ENCODE measurements at places on chromosomes 3 and 15.

DNA sequence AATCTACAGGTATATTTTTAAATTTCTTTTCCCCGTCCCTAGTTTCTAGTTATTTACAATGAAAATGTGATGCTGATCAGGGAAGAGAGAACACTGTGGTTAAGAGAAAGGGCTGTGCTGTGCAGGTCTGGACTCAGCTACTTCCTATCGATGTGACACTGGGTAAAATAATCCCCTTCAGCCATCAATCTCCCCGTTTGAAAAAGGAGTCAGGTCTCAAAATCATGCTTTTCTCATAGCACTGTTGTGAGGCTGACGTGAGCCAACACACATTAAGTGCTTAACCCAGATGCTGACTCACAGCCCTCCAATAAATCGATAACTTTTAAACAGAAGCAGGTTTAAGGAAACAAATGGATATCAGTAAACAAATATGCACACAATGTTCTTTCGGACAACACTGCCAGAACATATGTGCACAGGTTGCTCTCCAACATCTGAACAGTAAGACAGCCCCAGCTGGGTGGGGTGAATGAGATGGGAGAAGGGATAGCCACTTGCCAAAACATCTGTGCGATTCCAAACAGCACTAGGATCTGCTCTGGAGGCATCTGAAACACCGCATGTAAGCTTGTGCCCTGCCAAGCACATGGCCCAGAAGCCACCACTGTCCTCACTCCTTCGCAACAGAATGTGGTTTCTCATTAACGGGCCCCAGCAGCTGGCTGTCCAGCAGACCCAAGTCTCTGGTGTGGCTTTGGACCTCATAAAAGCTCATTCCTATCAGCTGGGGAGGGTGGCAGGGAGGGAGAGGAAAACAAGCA lies 143.2 kb upstream of the PRICKLE2 start:
- H3K36me3 ChIP-seq, result no peaks in the 10 kb centered on the region
- no peak for DNase-seq
- no peaks in the 10 kb centered on the region for H3K4me1 ChIP-seq

- no peaks in the 10 kb centered on the region for H3K27me3 ChIP-seq
- no peak overlapping the region for H3K27ac ChIP-seq
- H3K4me3 ChIP-seq, result no peak overlapping the region
- no peaks in the 10 kb centered on the region for H3K36me3 ChIP-seq
- H3K4me1 ChIP-seq, result peaks cover 18% of the 10 kb centered on the region
- DNase-seq, result no peak
Measured at GRCh38 chr3:189170559-189170958, 1.2 kb upstream of the TPRG1 start.

DNA sequence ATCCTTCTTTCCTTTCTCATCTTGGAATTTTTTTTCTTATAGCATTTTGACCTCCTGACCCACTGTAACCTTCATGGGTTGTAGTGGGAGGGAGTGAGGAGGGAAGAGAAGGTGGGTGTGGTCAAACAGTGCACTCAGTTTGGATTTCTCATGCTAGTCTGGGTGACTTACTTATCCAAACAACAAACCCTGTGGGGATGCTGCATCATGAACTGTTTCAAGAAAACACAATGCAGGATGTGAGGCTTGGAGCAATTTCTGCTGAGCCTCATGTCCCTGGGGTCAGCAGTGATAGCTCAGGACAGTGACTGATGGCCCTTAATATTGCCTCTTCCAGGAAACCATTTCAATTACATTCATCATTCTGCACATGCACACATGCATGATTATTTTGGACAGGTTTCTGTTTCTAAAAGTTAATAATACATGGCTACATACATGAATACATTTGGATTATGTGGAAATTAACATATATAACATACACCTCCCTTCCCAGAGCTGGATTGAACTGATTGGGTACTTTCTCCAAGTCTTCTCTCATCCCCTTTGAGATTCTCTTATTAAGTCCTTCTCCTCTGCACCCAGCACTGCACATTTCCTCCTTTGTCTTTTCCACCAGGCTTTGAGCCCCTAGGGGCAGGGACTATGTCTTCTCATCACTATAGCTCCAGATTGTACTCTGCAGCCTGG lies 61.2 kb downstream of the ADAMTSL3 start:
- no peak overlapping the region for H3K27ac ChIP-seq
- no peaks in the 10 kb centered on the region for H3K36me3 ChIP-seq
- DNase-seq, result no peak
- no peak overlapping the region for H3K4me3 ChIP-seq
- no peaks in the 10 kb centered on the region for H3K4me1 ChIP-seq
- H3K27me3 ChIP-seq, result peaks cover 6% of the 10 kb centered on the region

GRCh38 chr15:66852064-66852905 lies 150.2 kb downstream of the SMAD6 start:
- no peaks in the 10 kb centered on the region for H3K36me3 ChIP-seq
- DNase-seq, result no peak
- no peak overlapping the region for H3K27ac ChIP-seq

DNA sequence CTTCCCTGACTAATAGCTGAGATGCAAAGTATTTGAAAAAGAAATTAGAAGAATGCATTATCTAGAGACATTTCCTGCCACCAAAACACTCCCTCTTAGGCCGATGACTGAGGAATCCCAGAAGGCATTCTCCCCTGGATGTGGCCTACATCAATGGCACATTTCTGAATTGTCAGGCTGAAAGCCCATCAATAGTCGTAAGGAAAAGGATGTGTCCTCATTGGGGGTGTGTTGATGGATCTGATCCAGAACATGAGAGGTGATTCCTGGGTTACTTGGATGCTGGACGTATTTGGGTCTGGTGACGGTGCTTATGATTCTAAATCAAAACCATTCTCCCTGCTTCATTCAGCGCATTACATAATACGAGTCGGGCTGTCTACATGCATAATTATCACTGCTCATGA lies 216.9 kb upstream of the CDIN1 start:
- no peak overlapping the region for H3K4me3 ChIP-seq
- H3K27me3 ChIP-seq, result no peaks in the 10 kb centered on the region
- H3K36me3 ChIP-seq, result no peaks in the 10 kb centered on the region
- no peak overlapping the region for H3K27ac ChIP-seq
- no peaks in the 10 kb centered on the region for H3K4me1 ChIP-seq

GRCh38 chr15:34279368-34279767 lies 54.6 kb downstream of the EMC4 start:
- no peaks in the 10 kb centered on the region for H3K27me3 ChIP-seq
- H3K36me3 ChIP-seq, result peaks cover 4% of the 10 kb centered on the region
- H3K4me3 ChIP-seq, result no peak overlapping the region
- no peak for DNase-seq

GRCh38 chr3:114973536-114973935 lies 173.6 kb downstream of the ZBTB20 start:
- no peak overlapping the region for H3K27ac ChIP-seq
- H3K36me3 ChIP-seq, result peaks cover 10% of the 10 kb centered on the region
- no peak overlapping the region for H3K4me3 ChIP-seq
- no peaks in the 10 kb centered on the region for H3K27me3 ChIP-seq
- no peaks in the 10 kb centered on the region for H3K4me1 ChIP-seq
- no peak for DNase-seq

DNA sequence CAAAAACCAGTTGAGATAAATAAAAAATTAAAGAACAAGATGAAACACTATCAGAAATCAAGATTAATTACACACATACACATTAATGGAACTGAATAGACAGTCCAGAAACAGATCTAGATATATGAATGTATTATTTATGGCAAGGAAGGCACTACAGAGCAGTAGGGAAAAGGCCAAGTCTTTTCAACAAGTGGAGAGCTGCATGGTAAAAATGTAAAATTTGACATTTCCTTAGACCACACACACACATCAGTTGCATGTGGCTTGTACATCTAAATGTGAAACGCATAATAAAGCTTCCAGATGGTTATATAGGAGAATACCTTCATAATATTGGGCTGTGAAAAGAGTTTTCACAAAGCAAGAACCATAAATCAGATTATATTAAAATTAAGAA lies 57.8 kb upstream of the ASB14 start:
- DNase-seq, result no peak
- peaks cover 2% of the 10 kb centered on the region for H3K27me3 ChIP-seq
- H3K36me3 ChIP-seq, result no peaks in the 10 kb centered on the region
- no peak overlapping the region for H3K27ac ChIP-seq

- no peaks in the 10 kb centered on the region for H3K4me1 ChIP-seq
- H3K27ac ChIP-seq, result no peak overlapping the region
- H3K4me3 ChIP-seq, result no peak overlapping the region
- peaks cover 6% of the 10 kb centered on the region for H3K27me3 ChIP-seq
Measured at GRCh38 chr3:176814285-176814684, 383.0 kb downstream of the TBL1XR1 start.

GRCh38 chr15:55118344-55118870 lies 78.3 kb downstream of the RSL24D1 start:
- no peak overlapping the region for H3K27ac ChIP-seq
- no peaks in the 10 kb centered on the region for H3K4me1 ChIP-seq
- H3K4me3 ChIP-seq, result no peak overlapping the region
- DNase-seq, result no peak
- H3K36me3 ChIP-seq, result no peaks in the 10 kb centered on the region

- no peaks in the 10 kb centered on the region for H3K27me3 ChIP-seq
- DNase-seq, result no peak
- H3K4me1 ChIP-seq, result no peaks in the 10 kb centered on the region
- no peaks in the 10 kb centered on the region for H3K36me3 ChIP-seq
Measured at GRCh38 chr15:40428185-40428584, 12.6 kb upstream of the BAHD1 start.

DNA sequence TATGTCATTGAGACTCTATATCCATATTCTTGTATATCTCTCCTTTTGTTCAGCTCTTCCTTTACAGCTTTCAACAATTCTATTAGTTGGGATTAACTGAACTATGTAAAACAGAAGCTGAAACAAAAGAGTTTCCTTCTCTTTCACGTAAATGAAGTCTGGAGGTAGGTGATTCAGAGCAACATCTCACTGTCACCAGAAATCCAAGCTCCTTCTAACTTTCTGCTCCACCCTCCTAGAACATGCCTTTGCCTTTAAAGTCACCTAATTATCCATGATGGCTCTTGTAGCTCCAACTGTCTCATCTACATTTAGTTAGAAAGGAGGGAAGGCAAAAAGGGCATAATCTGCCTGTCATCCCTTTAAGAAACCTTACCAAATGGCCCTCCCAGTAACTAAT lies 458.2 kb upstream of the MDFIC2 start:
- no peak for DNase-seq
- no peaks in the 10 kb centered on the region for H3K36me3 ChIP-seq
- H3K4me3 ChIP-seq, result no peak overlapping the region
- H3K27me3 ChIP-seq, result peaks cover 46% of the 10 kb centered on the region

DNA sequence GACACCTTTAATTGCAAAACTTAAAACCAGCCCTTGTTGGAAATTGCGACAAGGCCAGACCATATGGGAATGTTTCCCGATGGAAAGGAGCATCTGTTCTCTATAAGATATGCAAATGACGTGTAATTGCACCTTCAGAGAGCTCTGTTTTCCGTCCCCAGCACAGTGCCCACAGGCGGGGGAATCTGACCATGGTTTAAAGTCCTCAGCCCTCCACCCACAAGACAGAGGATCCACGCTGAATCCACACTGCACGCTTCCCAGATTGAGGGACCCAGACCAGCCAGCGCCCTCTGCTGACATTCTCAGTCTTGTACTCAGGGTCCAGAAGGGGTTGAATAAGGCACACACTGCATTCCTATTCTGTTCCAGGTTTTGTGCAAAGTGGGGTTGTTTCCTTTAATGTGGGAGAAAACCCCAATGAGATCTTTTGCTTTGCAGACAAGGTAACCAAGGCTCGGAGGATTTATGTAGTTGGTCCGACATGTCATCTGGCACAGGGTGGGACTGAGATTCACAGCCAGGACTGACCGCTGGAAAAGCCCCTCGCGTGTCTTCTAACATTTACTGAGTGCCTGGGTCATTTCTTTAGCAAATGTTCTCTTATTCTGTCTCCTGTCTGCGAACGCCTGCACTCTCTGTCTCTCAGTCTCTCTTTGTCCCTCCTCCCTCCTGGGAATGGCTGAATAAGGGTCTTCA lies 36.8 kb upstream of the KLHL25 start:
- H3K27me3 ChIP-seq, result no peaks in the 10 kb centered on the region
- H3K27ac ChIP-seq, result no peak overlapping the region
- H3K36me3 ChIP-seq, result no peaks in the 10 kb centered on the region
- peak; percentile 39 for DNase-seq

DNA sequence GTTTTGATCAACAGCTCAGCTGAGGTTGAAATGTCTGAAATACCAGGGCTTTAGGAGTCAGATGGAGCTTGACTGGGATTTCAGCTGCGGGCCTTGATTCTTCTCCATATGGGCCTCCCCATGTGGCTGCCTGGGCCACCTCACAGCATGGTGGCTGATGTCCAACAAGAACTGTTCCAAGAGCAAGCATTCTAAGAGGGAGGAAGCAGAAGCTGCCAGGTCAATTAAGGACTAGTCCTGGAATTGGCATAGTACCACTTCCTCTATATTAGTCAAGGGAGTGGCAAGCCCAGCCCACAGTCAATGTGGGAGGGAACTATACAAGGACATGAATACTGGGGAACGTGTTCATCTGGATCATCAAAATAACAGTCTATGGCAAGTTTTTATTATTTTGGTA lies 181.7 kb upstream of the ANKRD28 start:
- H3K36me3 ChIP-seq, result no peaks in the 10 kb centered on the region
- H3K4me1 ChIP-seq, result no peaks in the 10 kb centered on the region
- no peak overlapping the region for H3K4me3 ChIP-seq
- H3K27me3 ChIP-seq, result no peaks in the 10 kb centered on the region
- no peak for DNase-seq

- no peak for DNase-seq
- H3K27ac ChIP-seq, result no peak overlapping the region
- peaks cover 35% of the 10 kb centered on the region for H3K36me3 ChIP-seq
- no peak overlapping the region for H3K4me3 ChIP-seq
- H3K4me1 ChIP-seq, result no peaks in the 10 kb centered on the region
Measured at GRCh38 chr15:67208396-67208795, 46.1 kb downstream of the AAGAB start.

DNA sequence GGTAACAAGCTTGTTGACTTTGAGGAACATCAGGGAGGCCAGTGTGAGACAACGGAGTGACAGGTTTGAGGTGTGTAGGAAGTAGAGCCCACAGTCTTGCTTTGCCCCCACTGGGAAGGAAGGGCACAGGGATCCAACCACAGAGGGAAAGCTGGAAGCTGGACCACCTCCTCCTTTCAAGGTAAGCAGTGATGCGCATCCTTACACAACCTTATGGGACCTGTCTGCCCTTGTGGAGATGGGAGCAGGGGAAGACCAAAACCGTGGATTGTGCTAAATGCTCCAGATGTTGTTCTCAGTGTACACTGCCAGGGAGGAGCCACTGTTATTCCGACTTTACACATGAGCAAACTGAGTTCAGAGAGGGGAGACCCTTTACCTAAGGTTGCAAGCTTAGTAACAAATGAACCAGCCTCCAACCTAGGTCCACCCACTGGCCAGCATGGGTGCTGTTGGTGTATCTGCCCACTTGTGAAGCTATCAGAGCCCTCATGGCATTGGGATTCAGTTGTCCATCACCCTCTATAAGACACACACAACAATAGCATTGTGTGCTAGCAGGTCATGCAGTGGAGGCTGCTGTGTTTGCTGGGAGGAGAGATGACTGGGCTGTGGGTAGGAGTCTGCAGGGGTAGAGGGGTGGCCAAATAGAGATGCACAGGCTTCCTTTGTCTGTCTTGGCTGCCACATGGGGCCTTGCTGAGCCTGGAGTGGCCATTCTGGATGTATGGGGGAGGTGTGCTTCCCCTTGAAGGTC lies 586 bp upstream of the LSMEM2 start:
- H3K27me3 ChIP-seq, result peaks cover 33% of the 10 kb centered on the region
- no peak overlapping the region for H3K27ac ChIP-seq
- no peaks in the 10 kb centered on the region for H3K36me3 ChIP-seq
- H3K4me1 ChIP-seq, result peaks cover 21% of the 10 kb centered on the region
- H3K4me3 ChIP-seq, result no peak overlapping the region

GRCh38 chr3:149314807-149315578 lies 18.4 kb downstream of the TM4SF18 start:
- no peak overlapping the region for H3K4me3 ChIP-seq
- H3K36me3 ChIP-seq, result no peaks in the 10 kb centered on the region
- DNase-seq, result no peak
- H3K27me3 ChIP-seq, result peaks cover 12% of the 10 kb centered on the region

Data from activated naive CD8-positive, alpha-beta T cell treated with anti-CD3 and anti-CD28 coated beads, Interleukin-2, amount 50 U/mL, for 24 hours (primary cell).